Posterior cingulate gyrus (tissue), 11 donors: ENCODE measurements at places on chromosomes 4 and X.

DNA sequence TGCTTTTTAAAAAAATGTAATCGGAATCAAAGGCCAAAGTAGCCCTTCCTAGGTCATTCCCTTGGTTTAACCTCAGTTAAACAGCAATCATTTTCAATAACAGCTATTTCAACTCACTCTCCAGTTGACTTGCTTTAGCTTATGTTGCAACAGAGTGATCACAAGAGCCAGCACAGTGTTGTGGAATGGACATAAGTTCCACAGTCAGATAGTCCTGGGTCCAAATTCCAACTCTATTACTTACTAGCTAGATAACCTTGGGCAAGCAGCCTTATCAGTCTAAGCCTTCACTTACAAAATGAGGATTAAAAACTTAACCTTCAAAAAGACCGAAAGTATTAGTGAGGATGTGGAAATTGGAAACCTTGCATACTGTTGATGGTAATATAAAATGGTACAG, 9.2 kb upstream of the GPC3 start:
- DNase-seq, result no peak

DNA sequence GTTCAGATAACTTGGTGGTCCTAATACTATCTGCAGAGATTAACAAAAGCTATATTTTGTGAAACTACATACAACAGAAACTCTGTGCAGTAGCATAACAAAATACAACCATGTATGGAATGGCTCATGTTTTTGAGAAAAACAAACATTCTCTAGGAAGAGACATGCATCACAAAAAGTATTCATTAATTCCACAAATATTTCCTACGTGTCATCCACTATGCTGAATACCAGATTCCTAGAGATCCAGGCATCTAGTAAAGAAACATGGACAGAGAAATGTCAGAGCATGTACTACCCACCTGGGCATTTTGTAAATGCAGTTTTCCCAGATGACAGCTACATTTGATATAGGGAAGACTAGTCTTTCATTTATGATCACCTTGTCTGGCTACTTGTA, 248.1 kb downstream of the OPHN1 start:
- no peak for DNase-seq

GRCh38 chr4:177225605-177226004, 84.1 kb upstream of the NEIL3 start:
- DNase-seq, result no peak

DNA sequence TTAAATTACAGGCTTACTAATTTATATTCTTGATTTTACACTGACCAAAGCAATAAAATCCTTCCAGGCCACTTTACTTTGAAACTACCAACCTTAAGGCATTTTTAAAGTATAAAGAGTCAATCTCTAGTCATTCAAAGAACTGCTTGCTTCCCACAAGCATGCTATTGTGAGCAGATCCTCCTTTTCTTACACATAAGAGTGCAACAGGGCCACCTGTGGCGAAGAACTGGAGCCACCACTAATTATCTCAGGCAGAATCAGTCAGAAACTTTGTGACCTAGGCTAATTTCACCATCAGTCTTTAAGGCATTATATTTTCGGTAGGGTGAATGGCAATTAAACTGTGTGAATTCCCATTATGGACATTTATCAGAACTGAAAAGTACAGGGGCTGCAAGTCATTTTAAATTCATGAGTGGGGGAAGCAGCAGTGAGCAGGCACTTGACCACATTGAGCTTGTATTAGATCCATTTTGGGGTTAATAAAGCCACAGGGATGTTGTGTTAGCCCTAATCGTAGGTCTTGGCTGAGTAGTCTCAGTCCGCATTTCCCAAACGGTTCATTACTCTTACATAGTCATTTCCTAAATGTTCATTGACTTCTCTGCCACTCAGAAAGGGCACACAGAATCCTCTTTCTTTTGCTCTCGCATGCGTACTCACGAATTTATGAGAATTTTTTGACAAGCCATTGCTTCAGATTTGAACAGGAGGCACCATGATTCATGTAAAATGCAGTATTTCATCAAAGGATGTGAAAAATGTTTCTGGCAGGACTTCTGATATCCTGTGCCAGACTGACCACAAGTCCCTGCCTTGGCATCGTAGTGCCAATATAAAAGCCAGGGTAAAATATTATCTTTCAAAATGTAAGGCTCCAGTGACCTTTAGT, 39.8 kb downstream of the NPY2R start:
- DNase-seq, result no peak

DNA sequence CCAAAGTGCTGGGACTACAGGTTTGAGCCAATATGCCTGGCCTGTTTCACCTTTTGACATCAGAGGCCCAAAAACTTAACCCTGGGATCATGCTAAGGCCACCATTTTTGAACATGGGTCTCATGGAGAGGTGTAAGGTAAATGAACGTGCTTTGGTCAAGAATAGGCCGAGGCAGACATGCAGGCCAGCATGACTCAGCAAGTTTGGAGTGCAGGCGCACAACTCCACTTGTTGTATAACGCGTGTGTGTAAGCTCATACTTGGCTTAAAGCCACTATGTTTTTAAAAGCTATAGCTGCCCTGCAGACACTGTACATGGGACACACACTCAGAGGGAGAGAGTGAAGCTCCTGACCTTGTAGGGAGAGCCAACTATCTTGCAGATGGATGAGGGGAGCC, 43.8 kb upstream of the HPSE start:
- DNase-seq, result no peak

GRCh38 chrX:139126493-139126892, 404.0 kb upstream of the F9 start:
- no peak for DNase-seq

DNA sequence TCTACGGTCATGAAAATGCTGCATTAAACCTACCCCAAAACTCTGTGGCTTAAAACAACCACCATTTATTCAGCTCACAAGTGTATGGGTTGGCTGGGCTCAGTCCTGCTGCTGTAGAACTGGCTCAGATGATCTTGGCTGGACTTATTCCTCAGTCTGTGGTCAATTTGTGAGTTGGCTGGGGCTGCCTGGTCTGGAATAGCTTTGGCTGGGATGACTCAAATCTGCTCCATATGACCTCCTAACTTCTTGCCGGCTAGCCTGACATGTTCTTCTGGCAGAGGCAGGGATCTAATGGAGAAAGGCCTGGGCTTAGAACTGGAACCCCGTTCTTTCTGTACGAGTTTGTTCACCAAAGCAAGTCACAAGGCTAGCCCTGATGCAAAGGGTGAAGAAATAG, 71.7 kb downstream of the CFAP299 start:
- DNase-seq, result no peak

DNA sequence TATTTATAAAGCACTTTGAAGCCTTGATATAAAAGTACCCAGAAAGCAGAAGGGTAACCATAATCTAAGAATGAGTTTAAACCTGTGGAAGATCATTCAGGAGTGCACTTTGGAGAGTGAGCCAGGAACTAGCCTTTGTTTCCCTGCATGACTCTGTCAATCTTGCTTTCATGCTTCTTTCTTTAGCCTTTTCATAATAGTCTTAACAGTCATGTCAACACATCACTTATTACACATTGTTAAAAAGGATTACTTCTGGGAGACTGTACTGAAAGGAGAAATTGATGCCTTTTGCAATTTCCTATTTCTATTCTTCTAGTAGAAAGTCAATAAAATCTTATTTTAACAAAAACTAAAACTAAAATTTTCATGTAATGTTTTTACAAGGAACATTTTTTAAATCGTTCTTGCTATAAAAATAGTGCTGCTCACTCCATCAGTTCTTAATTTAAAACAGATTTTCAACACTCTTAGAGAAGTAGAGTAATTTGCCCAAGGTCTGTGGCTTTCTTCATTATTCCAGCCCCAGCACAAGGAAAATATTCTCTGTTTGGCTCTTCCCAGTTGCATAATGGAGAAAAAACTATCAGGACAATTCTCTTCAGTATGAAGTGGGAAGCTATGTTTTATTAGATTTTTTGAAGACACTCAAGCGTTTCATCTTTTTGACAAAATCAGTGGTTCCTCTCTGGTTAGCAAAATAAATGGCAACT, 35.4 kb upstream of the SPP1 start:
- no peak for DNase-seq

GRCh38 chrX:13917507-13917906, 100.6 kb upstream of the GPM6B start:
- no peak for DNase-seq

- DNase-seq, result no peak
Observed at GRCh38 chr4:89303177-89303576, 4.4 kb downstream of the GPRIN3 start.

DNA sequence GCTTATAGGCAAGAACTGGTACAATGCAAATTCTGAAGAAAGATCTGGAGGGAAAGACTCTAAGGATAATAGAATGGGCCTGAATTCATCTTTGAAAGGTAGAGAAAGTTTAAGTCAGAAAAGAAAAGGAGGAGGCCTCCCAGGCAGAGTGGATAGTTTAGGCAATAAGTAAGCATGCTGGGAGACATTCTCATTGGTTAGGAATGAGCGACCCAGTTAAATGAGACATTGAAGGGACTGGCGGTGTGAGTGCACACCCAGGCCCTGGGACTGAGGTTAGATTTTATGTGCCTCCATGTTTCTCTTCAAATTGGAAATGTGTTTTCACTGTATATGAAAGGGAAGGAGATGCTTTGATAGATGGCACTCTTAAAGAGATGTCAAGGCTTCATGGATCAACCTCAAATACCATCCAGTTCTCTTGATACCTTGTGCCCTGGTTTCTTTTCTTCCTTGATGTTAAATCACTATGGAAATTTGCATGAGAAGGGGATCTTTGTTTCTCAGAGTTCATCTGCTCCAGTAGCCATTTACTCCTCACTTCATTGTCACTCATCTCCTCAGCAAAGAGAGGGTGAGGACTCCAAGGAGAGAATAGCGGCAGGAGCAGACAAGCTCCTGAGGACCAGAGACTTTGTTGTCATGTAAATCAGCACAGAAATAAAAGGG, 584.2 kb upstream of the INTU start:
- DNase-seq, result no peak

DNA sequence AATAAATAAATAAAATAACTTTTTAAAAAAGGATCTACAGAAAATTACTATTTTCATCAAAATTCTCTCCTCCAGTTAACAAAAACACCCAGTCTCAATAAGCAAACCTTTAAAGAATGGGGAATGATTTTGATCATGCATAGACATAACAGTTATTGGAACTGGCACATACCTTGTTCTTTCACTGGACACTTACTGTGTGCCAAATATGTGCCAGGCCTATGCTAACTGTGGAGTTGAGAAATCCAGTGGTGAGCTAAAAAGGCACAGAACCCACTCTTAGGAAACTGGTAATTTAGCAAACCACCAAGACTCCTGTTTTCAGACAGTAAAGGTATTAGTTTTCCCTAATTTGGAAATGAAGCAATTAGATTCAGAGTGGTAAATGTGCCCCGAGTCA, 39.1 kb downstream of the CLOCK start:
- no peak for DNase-seq

- no peak for DNase-seq
Observed at GRCh38 chrX:17549107-17549651, 174.2 kb downstream of the NHS start.

DNA sequence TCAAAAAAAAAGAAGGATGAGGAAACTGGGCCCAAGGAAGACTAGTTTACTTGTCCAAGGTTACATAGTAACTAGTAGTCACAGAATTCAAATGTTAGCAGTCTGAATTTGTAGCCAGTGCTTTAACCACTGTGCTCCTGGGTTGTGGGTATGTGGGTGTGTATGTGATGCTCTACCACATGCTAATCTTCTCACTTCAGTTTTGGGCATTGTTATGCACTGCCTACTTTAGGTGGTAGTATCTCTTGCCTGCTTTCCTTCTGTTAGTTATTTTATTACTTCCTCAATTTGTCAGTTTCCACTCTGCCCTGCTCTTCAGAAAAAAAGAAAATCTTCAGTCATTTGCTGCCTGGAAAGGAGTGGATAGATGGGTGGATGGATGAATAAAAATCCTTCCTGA, 219.2 kb downstream of the RPA4 start:
- DNase-seq, result no peak

DNA sequence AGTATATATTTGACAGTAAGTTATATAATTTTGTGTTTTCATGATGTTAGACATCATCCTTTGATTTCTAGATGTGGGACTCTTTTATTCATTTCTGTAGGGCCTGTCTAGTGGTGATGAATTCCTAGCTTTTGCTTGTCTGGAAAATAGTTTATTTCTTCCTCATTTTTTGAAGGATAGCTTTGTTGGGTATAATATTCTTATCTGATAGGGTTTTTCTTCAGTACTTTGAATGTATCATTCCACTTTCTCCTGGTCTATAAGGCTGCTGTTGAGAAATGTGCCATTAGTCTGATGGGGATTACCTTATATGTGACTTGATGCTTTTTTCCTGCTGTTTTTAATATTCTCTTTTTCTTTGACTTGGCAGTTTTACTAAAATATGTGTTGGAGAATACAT, 1104.5 kb downstream of the FAT4 start:
- no peak for DNase-seq

DNA sequence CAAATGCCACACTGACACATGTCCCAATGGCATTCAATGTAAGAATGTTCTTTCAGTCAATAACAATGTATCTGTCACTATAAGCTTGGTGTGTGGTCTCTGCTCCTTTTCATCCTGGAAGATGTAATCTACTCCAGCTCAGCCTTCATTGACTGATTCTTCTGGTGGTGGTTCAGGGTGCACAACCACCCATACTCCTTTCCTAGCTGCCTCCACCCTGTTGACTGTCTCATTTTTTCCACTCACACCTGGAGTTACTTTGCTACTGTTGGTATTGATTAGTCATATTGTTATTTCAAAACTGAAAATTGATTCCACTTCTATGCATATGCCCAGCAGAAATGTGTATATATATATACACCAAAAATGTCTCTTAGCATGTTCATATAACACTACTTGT, 140.5 kb downstream of the ASB9 start:
- no peak for DNase-seq

DNA sequence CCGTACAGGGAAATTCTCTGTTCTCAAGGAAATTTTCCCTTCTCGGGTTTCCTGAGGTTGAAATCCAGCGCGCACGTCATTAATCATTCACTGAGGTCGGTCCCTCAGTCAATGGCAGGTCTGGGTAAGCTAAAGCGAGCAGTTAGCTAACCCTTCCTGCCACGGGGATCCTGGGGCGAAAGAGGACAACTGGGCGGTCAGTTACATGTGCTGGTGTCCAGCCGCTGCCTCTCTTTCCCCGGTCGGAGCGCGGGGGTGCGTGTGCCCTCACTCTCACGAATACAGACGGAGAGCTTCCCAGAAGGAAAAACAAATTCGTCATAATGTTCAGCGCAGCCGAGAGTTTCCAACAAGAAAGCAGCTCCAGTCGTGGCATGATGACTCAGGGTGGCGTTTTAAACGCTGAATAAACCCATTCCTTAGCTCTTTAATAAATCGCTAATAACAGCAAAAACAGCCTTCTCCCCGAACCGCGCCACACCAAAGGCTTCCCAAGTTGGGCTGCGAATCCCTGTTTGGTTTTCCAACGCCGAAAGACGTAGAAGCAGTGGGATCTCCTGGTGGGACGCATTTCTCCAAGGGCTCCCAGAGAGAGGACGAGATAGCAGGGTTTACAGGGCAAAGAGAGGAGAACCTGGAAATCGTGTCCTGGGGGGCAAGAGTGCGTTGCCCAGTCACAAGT, 752 bp upstream of the FGF5 start:
- no peak for DNase-seq

GRCh38 chr4:88818631-88819470, 121.2 kb upstream of the NAP1L5 start:
- DNase-seq, result no peak

GRCh38 chr4:128847082-128847724, 37.7 kb downstream of the JADE1 start:
- DNase-seq, result no peak
